AG10803 (cell line): ENCODE measurements at places on chromosomes 4 and X.
A peak's percentile ranks its signal among the peaks of the same experiment; 100 is the strongest.

DNA sequence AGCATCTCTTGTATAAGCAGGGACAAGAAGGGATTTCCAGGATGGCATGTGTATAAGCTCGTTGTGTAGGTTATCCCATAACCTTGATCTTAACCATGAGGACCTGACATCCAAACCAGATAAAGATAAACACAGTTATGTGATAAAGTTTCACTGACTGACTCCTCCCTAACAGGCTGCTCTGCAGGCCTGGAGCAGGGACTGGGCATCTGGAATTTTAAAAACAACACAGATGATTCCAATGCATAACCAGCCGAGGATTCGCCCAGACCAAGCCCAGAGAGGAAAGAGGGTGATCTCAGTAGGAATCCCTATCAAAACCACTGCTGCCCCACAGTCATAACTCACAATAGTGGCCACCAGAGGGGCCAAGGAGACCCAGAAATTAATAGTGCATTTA, 22.7 kb downstream of the KLF3 start:
- peak; percentile 23 for DNase-seq

DNA sequence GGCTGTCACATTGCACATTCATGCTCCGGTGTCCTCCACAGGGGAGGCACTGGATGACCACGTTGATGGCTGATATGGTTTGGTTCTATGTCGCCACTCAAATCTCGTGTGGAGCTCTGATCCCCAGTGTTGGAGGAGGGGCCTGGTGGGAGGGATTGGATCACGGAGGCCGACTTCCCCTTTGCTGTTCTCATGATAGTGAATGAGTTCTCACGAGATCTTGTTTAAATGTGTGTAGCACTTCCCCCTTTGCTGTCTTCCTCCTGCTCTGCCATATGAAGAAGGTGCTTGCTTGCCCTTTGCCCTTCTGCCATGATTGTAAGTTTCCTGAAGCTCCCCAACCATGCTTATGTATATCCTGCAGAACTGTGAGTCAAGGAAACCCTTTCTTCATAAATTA, 22.3 kb upstream of the NAT8L start:
- DNase-seq, result no peak

GRCh38 chr4:183284965-183285364, 35.1 kb downstream of the CLDN22 start:
- DNase-seq, result peak; percentile 87

- peak; percentile 84 for DNase-seq
Measured at GRCh38 chr4:159229164-159229563, 126.3 kb downstream of the RAPGEF2 start.

DNA sequence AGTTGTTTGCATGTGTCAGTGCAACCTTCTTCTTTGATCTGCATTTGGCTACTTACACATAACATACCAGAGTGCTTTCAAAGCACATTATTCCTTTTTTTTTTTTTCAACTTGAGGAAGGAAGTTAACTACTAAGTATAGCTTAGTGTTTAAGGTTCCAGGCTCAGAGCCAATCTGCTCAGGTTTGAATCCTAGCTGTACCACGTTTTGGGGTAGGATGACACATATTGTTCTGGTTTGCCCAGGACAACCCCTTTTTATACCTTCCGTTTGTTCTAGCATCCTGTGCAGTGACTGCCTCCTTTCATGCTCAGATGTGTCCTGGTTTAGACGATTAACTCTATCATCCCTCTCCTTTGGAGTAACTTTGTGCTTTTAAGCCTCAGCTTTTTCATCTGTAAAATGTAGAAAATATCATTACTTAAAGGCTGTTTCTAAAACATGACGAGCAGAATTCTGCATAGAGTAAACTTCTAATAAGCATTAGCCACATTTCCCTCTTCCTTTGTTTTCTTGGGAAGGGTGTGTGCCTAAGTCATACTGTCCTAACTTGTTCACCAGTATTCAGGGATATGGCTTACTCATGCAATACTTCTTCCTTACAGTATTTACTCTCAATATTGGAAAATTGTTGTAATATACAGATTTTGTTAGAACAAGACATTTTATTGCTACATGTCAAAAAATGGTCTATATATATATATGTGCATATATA, 281.3 kb downstream of the C4orf33 start:
- DNase-seq, result no peak

DNA sequence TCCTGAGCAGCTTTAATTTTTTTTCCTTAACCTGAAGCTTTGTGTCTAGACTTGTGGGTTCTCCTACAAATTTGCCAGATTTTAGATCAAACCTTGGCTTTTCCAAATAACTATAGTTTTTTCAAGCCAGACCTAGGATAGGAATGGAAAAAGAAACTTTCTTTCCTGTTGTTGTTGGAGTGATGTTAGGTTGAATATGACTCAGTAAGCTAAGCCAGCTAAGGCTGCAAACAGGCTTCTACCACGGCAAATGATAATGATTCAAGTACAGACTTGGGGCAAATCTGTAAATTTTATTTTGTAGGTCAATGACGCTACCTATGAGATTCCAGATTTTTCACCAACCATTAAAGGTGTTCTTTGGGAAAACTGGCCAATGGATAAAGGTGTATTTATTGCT, 45.6 kb downstream of the WDR19 start:
- no peak for DNase-seq

DNA sequence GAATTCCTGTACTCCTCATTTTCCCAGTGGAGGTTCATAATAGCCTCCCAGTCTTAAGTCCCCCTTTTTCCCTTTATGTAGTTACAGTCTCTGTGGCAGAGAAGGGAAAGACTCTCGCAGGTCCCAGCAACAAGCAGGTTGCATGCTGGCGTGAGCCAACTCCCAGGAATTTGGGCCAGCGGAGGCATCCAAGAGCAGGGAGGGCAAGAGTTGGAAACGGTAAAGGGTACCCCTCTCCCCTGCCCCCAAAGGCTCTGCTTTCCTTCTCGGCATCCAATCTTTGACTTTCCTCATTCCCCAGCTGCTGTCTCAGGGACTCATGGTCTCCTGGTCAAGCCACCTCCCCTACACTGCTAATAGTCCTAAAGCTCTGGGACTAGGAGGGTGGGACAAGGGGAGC, 15.4 kb upstream of the HSFX2 start:
- no peak for DNase-seq

DNA sequence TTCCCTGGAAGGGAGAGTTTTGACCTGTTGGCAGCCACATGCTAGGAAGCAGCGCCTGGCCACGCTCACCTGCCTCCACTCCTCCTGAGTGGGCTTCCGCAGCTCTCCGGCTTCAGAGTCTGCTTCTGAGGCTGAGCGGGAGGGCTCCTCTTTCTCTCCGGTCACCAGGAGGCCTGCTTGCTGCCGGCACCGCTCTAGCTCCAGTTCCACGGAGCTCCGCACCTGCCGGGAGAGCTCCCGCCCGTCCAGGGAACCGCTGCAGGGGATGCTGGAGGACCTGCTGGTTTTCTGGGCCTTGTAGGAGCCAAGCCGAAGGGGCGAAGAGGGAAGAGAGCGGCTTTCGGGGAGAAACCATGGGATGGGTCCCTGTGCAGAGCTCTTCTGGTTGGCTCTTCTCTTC, 26.0 kb downstream of the PPEF2 start:
- DNase-seq, result no peak

GRCh38 chr4:37467223-37467622, 219.0 kb downstream of the RELL1 start:
- DNase-seq, result no peak

GRCh38 chrX:87874043-87874442, 356.4 kb downstream of the KLHL4 start:
- no peak for DNase-seq

DNA sequence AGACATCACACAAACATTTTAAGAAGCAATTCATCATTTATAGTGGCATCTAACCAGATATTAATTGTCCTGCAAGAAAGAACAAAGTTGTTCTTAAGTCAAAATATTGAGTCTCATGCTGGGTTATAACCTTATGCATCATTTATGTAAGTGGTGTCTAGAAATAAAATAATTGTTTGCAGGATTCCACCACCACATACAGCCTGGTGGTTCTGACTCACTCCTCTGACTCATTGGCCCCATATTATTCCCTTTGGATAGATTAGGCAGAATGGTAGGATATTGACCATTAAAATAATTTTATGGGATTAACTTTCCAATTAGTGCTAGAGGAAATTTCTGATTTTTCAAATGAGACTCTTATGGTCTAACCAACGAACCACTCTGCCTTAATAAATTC, 384.5 kb downstream of the GRXCR1 start:
- DNase-seq, result peak; percentile 10

GRCh38 chr4:138952411-138952810, 63.2 kb upstream of the NOCT start:
- peak; percentile 48 for DNase-seq

- peak; percentile 4 for DNase-seq
Measured at GRCh38 chrX:24805201-24805600, 111.5 kb downstream of the POLA1 start.

GRCh38 chr4:140367738-140368137, 5.7 kb upstream of the SCOC start:
- DNase-seq, result peak; percentile 38

GRCh38 chr4:8025668-8026067, 86.0 kb upstream of the AFAP1 start:
- no peak for DNase-seq

GRCh38 chr4:75924309-75924827, 16.4 kb downstream of the NAAA start:
- DNase-seq, result peak; percentile 9

- no peak for DNase-seq
Measured at GRCh38 chrX:37641859-37642258, 43.7 kb upstream of the XK start.

DNA sequence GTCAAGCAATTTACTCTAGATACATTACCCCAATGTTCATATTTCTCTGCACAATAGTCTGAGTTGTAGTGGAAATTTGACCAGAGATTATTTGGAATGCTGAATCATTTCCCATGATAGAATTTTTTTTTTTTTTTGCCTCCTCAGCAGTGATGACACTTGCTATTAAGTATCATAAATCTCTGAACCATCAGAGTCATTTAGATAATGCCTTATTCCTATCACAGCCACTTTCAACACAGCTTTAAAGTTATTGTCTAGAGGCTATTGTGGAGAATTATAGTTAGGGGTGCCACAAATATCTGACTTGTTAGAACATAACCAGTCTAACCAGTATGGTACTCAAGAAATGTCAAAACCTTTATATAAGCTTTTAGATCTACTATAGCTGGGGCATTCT, 79.8 kb downstream of the LCORL start:
- peak; percentile 10 for DNase-seq

DNA sequence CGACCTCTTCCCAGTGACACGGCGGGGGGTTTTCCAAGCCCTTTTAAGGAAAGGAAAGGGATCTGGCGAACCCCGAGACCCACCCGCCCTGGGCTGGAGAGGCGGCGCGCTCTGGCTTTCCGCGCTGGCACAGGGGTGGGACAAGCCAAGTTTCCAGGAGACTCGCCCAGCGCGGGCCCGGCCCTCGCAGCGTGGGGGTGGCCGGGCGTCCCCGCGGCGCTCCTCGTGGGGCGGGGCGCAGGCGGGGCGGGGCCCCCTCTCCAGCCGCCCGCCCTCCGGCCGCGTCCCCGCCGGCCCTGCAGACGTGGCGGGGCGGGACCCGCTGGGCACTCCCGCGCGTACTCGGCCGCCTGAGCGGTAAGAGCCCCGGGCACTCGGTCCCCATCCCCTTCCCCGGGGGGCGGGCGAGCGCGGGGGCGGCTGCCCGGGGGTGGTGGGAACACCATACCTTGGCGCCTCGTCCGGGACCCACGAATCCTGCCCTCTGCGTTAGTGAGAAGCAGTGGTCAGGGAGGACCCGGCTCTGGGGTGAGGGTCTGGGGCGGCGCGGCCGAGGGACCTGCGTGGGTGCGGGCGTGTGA, at the start of gene FAM114A1:
Gene FAM114A1 (plus strand): TSS at position 329 of the 581 bp plus-strand sequence. CDS start 10,273 bp downstream, outside the sequence.
- peak; percentile 83 for DNase-seq

DNA sequence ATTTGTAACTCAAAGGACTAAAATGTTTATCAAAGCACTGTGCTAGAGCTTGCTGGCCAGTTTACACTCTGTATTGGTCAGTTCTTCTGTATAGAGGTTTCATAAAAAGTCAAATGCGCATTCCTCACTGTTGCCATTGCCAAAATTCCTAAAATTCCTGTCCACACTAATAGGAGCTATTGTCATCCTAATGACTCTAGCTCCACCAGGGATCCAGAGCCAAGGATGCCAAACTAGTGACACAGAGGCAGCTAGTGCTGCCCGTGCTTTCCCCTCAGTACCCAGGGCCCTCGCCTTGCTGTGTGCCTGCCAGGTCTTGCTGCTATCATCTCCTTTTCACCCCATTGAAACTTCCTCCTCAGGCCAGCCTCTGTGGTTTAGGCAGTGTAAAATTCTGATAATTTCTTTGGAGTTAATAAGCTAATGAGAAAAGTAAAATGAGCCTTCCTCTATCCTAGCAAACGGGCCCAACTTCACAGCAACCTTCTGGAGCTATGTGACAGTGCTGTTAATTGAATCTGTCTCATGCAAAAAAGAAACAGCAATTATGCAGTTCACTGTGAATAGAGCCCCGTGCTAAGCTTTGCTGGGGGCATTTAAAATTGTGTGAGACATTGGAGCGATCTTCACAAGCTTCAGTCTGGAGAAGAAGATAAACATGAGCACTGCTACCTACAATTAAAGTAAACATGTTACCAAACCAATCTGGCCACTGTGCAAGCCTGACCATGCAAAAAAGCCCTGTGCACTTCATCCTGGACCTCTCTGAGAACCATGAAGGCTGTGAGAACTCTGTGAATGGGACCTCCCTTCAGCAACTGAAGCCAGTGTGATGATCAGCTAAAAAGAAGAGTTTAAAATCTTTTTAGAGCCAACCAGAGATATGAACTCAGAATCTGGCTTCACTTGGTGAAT, 43.1 kb upstream of the FGF2 start:
- peak; percentile 99 for DNase-seq

GRCh38 chr4:56681853-56682525, 893 bp upstream of the HOPX start:
- no peak for DNase-seq

DNA sequence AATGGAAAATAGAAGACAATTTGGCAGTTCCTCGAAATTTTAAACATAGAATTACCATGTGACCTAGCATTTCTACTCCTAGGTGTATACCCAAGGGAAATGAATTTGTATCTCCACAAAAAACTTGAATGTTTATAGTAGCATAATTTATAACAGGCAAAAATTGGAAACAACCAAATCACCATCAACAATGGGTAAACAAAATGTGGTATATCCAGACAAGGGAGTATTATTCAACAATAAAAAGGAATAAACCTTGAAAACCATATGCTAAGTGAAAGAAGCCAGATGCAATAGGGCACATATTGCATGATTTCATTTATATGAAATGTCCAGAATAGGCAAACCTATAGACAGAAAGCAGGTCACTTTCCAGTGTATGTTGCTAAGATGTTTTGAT, 83.8 kb downstream of the SNX25 start:
- DNase-seq, result no peak

DNA sequence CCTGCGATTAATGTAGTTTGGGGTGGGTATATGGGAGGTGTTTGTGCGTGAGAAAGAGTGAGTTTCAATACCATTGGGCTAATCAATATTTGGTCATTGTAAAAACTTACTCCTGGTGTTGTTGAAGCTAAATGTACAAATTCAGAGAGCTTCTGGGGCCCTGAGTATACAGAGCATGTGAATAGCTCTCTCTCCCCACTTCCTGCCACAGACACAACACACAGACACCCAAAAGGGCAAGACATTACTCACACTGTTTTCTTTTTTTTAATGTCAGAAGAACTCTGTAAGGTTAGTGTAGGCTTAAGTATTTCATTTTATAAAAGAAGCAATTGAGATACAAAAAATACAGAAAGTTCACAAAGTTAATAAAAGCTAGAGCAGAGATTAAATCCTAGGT, 151.3 kb upstream of the KCNIP4 start:
- no peak for DNase-seq
